ENCODE measurements at places on chromosomes 16 and 17.

GRCh38 chr16:81485824-81486539 is 41.4 kb downstream of the CMIP start:
- no peak for DNase-seq

GRCh38 chr17:40329839-40330794 is 21.1 kb downstream of the RARA start:
- DNase-seq, result no peak

DNA sequence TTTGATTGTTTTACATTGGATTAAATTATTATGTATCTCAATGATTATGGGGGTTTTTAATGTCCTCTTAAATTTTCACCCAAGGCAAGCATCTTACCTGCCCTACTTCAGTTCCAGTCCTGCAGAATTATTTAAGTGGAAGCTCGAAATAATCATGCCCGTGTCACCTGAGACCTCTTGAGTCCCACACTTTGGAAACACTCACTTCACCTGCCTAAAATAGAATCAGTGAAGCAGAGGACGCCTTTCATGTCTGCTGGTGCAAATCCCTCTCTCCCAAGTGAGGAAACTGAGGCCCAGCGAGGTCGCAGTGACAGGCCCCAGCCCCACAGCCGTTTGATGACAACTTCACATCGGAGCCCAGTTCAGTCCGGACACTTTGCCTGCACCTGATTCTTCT is 284.6 kb downstream of the C16orf95 start:
- DNase-seq, result no peak

DNA sequence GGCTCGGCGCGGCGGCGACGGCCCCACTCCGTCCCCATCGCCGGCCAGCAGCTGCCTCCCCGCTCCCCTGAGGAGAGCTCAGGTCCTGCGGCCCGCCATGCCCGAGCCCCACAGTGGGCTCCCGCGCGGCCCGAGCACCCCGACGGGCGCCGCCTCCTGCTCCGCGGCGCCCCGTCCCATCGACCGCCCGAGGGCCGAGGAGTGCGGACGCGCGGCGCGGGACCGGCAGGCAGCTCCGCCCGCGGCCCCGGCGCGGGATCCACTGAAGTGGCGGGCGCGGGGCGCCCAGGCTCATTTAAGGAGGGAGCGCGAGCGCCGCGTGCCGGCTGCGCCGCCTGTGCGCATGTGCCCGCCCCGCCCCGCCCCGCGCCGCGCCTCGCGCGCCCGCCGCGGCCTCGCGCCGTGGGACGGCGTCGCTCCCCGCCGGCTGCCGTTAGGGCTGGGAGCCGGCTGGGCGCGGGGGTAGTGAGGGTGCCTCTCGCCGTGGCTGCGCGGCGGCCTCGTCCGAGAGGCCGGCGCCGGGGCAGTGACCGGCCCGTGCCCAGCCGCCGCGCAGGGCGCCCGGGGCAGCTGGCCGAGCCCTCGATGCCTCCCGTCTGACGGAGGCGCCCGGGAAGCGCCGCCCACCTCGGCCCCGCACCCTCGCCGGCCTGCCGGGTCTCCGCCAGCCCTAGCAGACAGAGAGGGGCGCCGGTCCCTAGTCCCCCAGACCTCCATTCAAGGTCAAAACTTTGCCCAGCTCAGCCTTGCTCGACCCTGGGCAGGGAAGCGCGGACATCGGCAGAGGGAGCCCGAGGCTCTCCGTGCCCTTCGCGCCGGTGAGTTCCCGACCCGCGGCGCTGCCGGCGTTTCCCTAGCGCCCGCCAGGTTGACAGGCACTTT is at the start of gene NETO2:
Gene NETO2, minus strand, starts transcription at position 269 of the 882 bp plus-strand sequence. CDS start 333 bp downstream, outside the sequence.
- peak; percentile 19 for DNase-seq

DNA sequence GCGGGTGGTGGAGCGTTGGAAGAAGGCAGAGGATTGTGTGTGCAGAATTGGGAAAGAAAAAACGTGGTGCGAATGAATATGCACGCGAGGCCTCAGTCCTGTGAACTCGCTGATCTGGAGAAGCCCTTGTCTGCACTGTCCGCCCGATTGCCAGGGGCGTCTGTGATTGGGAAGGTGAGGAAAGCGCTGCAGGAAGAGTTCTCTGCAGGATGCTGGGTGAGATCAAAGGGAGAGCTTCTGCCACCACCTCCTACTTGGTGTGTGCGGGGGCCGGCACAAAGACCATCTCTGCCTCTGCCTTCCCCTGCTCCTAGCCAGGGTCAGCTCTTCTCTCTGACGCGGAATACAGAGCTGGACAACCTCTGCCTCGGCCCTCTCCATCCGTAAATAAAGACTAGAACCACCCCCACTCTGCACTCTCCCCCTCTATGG is 841 bp upstream of the RAB5C start:
- no peak for DNase-seq

- no peak for DNase-seq
Measured at GRCh38 chr16:16163571-16163970, 59.7 kb downstream of the ABCC6 start.

DNA sequence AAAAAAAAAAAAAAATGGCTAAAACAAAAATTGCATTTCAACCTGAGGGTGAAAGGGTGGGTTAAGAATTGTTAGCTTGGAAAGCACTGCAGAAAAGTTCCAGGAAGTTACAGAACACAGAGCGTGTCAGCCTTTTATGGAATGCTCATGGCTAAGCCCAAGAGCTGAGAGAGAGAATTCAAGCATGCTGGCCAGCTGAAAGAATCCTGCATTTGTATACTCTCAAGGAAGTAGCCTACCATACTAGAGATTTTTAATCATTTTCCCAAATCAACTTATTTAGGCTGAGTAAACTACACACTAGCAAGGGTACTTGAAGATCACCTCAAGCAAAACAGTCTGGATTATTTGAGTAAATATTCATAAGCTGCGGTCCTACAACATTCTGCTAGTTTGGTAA is 153.9 kb downstream of the KCNJ2 start:
- DNase-seq, result no peak

DNA sequence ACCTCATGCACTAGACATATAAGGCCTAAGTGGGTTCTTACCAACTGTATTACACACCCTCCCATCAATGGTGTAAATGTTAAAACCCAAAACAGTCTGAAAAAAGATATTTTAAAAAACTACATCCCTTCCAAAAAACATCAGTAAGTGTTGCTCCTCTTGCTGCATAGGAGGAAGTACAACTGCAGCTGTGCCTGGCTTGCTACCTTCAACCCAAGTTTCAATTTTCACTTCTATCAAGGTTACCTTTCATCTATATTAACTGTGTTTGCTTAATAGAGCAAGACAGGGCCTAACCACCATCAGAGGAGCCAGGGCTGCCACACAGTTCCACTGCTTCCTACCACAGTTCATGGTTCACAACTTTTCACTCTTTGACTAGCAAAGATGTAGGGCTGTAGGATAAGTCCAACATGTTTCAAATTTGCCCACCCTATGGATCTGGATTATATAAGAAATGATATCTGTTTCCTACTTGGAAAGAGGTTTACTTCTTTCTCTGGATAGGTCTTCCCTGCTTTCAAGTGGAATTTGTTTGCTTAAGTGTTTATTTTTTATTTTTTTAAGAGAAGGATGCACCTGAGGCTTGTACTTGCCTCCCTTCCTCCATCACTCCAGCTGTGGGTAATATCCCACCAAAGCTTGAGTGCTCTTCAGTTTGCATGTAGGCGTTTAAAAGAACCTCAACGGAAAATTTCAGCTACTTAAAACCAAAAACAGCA is 56.7 kb downstream of the GRB7 start:
- DNase-seq, result no peak

DNA sequence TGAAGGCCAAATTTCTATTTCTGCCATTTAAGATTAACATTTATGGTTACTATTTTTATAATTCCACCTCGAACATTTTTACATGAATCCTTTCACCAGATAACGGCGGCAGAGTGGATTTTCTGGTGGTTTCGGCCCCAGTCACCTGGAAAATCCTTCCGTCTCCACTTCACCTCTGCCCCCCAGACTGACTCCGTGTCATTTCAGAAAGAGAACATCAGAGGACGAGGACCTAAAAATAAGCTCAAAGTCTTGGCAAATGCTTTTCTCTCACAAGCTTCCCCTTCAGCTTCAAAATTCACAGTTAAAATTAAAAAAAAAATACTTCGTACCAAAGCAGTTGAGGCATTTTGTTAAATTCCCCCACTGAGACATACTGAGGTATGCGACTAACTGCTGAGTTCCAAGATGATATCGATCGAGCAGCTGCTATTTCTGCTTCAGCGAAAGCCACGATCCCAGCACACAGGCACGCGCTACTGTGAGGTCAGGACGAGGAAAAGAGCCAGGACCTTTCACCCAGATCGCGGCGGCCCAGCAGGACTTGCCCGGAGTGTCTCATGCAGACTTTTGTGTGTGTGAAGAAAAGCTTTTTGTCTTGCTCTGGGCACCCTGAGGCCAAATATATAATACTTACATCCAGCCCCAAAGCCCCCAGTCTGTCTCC is 36.8 kb downstream of the ASPA start:
- DNase-seq, result no peak

DNA sequence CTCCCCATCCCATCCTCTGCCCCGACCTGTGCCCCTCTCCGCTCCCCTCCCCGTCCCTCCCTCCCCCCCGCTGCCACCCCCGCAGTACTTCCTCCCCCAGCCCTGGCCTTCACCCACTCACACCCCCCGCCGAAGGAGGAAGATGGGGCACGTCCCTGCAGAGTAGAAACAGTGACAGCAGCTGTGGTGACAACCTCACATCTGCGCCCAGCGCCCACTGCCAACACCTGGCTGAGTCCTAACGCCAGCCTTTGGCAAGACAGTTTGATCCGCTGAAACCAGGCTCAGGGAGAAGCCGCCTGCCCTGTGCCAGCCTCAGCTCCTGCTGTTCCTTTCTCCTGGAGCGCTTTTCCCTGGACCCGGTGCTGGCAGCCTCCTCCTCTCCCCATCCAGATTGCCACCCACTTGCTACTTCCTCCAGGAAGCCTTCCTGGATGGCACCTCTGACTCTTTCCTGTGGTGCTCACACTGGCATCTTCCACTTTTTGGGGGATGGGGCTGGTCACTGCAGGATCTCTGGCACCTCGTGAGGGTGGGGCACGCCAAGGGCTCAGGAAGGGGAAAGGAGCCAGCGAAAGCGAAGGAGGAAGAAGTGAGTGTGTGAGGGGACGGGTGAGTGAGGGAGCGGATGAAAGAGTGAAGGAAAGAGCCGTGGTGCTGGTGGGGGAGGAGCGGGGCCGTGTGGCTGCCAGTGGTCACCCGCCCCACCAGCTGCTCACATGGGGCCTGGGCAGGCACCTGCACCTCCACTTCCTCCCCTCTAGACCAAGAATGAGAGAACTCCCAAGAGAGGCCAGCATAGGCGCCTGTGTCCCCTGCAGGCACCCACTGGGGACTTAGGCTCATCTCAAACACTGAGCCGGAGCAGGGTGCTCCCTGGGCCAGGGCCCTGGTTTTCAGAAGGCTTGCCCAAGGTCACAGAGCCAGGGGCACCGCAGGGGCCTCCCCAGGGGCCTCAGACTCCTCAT is 27.0 kb downstream of the ZFPM1 start:
- DNase-seq, result no peak

- no peak for DNase-seq
Measured at GRCh38 chr16:24896439-24896838, 50.7 kb downstream of the SLC5A11 start.

GRCh38 chr17:75758131-75758905 is 6.7 kb downstream of the GALK1 start:
- no peak for DNase-seq

- no peak for DNase-seq
Measured at GRCh38 chr17:5832886-5833285, 237.3 kb upstream of the WSCD1 start.

DNA sequence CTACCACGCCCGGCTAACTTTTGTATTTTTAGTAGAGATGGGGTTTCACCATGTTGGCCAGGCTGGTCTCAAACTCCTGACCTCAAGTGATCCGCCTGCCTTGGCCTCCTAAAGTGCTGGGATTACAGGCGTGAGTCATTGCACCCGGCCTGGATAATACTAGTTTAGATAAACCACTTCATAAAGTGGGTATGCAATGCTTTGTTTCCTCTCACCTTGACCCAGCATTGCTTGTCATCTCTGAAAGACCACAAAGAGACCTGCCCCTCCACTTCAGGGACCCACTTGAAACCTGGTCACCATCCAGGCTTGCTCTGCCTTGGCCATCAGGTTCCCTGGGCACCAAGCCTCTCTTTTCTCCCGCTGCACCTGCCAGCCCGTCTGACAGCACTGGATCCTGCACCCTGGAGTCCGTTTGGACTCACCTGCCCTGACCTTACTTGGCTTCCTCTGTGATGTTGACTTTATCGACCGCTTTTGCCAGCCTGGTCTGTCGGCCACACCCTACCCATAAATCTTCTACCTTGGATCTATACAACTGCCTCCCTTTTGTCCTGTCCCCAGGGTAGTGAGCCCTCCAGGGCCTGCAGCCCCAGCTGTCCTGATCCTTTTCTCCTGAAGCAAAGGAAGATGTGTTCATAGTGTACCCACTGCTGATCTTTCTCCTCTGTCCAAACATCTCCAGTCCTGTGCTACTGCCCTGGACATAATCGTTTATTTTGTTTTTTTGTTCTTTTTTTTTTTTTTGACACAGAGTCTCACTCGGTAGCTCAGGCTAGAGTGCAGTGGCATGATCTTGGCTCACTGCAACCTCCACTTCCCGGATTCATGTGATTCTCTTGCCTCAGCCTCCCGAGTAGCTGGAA is 12.7 kb upstream of the ZG16 start:
- no peak for DNase-seq

- DNase-seq, result no peak
Measured at GRCh38 chr17:2388020-2388682, 12.7 kb downstream of the MNT start.

- DNase-seq, result no peak
Measured at GRCh38 chr17:42568341-42569111, 1.6 kb downstream of the MLX start.

DNA sequence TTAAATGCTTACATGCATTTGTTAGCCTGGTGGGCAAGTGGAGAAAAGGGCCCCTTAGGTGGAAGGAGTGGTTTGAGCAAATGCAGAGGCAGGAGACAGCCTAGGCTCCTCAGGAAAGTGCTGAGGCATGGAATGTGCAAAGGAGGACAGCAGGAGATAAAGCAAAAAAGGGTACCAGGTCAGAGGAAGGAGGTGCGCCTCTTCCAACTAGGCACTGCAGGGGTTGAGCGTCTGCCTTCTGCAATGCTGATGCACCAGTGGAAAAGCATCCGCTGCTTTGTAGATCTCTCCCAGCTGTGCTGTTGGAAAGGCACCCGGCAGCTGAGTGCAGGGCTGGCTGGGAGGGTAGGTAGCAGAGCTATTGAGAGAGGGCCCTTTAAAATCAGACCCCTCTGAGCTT is 287.0 kb upstream of the XYLT1 start:
- no peak for DNase-seq

DNA sequence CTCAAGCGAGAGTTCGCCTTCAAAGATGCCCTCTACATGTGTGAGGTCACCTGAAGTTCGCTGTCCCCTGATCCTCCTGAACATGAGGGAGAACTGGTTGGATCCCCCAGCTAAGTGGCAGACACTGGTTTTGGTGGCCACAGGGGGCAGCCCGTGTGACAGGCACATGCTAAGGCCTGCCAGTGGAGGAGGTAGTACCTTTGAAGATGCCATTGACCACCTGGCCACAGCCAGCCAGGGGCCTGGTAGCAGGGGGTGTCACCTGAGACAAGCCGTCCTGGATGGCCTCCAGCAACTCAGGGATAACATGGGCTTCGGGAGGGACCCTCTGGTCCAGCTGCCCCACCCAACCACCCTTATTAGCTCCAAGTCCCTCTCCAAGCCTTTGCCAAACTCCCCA is 7.3 kb upstream of the ALDH3A1 start:
- no peak for DNase-seq

GRCh38 chr17:1496869-1497268 is 4.4 kb upstream of the MYO1C start:
- no peak for DNase-seq
